ENCODE measurements at places on chromosomes 3 and 15.

DNA sequence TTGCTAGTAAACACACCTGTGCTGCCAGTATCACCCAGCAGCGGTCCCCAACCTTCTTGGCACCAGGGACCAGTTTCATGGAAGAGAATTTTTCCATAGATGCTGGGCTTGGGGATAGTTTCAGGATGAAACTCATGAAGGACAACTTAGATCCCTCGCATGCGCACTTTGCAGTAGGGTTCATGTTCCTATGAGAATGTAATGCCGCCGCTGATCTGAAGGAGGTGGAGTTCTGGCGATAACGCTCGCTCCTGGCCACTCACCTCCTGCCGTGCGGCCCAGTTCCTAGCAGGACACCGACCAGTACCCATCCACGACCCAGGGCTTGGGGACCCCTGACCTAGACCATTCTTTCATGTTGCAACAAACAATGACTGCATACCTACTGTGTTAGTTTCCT lies 89.7 kb downstream of the TOP2B start:
- DNase-seq, result no peak

DNA sequence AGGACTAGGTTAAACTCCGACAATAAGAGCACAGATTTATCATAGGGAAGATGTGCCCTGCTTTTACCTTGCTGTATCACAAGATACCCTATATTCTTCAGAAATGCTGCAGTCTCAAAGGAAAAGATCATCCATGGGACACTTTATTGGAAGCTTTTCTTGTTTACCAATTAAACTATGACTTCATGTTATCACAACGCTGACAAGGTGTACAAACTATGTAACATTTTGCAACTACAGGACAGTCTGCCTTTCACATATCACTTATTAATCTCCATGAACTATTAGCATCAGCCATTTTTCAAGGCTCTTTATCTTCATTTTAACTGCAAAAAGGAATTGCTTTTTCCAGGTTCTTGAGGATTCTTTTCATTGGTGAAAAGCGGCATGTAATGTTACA lies 34.0 kb downstream of the CBLB start:
- no peak for DNase-seq

GRCh38 chr3:180496995-180497394 lies 105.0 kb upstream of the TTC14 start:
- no peak for DNase-seq

- no peak for DNase-seq
These were observed 231.2 kb downstream of the CACNA2D3 start for GRCh38 chr3:54353546-54353945.

DNA sequence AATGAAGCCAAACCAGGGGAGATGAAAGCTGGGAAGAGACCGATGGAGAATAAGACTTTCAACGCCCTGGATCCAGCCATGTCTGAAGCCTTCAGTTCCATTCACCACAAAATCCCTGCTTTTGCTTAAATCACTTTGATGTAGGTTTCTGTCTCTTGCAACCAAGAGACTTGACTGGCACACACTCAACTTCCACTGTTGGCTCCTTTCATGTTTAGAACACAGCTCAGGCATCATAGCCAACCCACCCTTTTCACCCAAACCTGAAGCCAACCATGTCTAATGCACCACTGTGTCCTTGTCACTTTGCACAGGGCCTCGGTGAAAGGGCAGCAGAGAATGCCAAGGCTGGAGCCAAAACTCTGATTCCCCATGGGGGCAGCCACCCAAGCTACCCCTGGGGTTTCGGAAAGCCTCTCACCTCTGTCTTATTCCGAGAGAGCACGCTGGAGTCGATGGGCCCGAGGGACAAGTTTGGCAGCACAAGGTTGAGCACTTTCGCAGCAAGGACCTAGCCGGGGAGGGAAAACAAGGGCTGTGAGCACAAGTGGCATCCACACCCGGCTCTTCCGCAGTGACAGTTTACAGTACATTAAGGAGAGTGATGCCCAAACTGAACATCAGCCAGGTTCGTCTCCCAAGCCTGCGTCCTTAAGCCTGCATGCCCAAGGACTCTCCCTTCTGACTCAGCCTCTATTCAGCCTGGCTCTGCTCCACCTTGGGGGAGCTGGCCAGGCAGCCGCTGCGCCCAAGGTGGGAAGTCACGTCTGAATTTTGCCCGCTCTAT lies 37.6 kb downstream of the ABTB1 start:
- DNase-seq, result no peak

DNA sequence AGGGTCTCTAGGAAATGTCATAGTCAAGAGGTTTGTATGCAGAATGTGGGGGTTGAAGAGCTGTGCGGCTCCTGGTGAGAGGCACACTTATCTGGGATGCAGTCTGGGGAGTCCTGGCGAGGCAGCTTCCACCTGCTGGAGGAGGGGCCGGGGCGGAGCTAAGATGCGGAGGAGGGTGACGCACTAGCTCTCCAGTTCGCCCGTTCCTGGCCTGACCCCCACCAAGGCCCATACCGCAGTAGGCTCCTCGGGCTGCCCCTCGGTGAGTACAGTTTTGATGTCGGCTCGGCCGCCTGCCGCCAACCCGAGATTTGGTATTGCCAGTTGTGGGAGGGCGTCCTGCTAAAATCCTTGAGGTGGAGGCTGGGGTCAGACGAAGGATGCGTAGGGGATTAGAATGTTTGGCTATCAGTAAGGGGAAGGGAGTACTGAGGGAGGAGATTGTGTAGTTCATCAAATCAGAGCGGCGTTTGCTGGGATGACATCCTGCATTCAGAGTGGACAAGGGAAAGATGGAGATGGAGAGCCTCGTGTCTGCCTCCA lies at the start of gene SCG5:
Gene SCG5 (plus strand): TSS at position 194 of the 543 bp plus-strand sequence. CDS start 1,883 bp downstream, outside the sequence.
- peak; percentile 91 for DNase-seq

- DNase-seq, result no peak
These were observed 61.2 kb upstream of the FLNB start for GRCh38 chr3:57946970-57947381.

DNA sequence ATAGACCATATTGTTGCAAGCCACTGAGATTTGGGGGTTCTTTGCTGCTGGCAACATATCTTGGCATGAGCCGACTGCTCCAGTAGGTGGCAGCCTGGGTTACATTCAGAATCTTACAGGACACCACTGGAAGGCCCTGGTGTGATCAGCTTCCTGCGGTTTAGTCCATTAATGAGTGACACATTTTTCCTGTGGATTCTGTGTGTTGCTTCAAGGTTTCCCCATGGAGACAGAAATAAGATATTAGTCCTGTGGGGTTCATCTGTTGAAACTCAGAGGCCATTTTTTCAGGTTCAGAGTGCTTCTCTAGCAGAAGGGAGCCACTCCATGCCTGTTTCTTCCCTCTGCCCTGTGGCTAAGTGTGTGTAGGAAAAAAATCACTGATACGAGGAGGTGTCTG lies 116.2 kb downstream of the MFSD1 start:
- peak; percentile 27 for DNase-seq

GRCh38 chr15:98403569-98403968 lies 244.8 kb upstream of the IGF1R start:
- DNase-seq, result no peak

DNA sequence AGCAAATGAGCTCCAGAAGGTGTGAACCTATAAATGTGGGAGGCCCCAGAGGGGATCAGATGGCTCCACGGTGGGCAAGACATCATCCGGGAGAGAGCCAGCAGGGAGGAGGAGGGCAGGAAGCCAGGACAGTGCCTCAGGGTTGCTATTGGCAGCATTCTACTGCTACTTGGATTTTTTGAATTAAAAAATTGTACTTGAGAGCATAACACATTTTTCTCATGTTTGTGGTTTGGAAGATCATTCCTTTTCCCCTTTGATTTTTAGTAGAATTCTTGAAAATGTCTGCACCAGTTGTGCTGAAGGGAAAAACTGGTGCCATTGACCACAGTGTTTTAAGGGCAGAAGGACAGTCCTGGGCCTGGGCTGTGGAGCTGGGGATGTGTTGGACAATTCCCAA lies 59.2 kb downstream of the LYZL4 start:
- no peak for DNase-seq

- no peak for DNase-seq
These were observed 159.1 kb downstream of the AKAP13 start for GRCh38 chr15:85539491-85539890.

DNA sequence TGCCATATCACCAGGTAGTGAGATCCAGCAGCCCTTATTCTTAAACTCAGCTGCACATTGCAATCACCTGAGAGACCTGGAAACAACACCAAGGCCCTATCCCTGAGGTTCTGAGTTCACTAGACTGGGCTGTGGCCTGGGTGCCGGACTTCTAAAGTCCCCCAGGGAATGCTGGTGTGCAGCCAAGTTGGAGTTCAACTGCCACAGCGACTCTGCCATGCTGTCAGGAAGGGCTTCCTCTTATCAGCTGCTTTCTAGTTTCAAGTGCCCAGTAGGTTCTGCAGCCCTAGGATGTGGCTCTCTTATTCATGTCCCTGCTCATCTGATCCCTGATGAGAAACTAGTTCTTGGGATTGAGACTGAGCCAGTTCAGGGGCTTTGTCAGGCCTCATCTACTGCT lies 47.8 kb downstream of the ACAA1 start:
- no peak for DNase-seq

DNA sequence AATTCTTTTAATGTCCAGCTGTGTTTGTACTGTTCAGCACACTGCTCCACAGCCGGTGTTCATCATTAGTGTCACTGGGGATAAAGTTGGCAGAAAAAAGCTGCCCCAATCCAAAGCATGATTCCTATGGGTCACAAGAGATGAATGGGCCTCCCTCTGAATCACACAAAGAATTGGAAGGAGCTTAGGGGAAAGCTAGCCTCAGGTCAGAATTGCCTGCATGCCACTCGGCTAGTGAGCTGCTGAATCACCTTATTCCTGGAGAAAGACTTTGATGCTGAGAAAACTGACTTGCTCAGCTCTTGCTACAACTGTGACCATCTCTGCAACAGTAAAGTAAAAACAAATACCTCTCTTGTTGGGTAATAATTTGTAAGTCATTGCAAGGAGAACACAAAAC lies 3.5 kb downstream of the CCK start:
- DNase-seq, result no peak

- no peak for DNase-seq
These were observed 9.3 kb downstream of the PSTPIP1 start for GRCh38 chr15:77004189-77004588.

GRCh38 chr3:52923963-52924362 lies 26.6 kb upstream of the STIMATE start:
- no peak for DNase-seq

DNA sequence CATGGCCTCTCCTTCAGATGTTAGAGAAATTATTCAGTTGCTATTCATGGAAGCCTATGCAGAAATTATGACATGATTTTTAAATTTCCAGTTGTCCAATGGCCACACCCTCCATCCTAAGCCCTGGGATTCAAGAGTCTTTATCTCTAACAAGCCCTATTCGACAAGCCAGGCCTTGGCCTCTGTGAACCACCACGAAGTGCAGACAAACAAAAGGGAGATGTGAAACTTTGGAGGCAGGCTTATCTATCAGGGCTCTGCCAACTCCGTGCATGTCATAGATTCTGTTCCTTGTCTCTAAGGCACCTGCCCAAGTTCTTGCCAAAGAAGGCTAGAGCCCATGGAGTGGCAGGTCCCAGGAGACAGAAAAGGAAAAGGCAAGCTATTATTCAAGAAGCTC lies 212.4 kb upstream of the ADAMTS9 start:
- no peak for DNase-seq

- no peak for DNase-seq
These were observed 238.7 kb downstream of the XXYLT1 start for GRCh38 chr3:195032106-195032759.

- DNase-seq, result no peak
These were observed 30.8 kb downstream of the CHCHD4 start for GRCh38 chr3:14093831-14094230.

- no peak for DNase-seq
These were observed 158.9 kb downstream of the FOXB1 start for GRCh38 chr15:60162968-60163355.

DNA sequence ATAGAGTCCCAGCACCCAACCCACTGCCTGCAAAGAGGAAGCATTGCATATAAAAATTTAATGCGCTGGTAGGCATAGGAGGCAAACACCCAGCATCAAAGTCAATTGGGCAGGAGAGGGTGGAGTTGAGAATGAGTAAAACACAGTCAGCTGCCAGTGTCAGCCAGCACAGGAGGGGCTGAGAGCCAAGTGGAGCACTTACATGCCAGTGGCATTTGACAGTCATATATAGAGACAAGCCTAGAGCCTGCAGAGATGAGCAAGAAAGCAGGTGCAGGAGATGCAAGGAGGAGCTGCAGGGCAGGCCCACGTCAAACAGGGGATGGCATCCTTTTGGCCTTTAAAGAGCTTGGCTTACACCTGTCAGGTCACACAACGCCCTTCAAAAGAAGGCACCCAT lies 27.6 kb upstream of the ZFAND6 start:
- no peak for DNase-seq

- peak; percentile 81 for DNase-seq
These were observed 32.4 kb downstream of the CDAN1 start for GRCh38 chr15:42704492-42704926.

DNA sequence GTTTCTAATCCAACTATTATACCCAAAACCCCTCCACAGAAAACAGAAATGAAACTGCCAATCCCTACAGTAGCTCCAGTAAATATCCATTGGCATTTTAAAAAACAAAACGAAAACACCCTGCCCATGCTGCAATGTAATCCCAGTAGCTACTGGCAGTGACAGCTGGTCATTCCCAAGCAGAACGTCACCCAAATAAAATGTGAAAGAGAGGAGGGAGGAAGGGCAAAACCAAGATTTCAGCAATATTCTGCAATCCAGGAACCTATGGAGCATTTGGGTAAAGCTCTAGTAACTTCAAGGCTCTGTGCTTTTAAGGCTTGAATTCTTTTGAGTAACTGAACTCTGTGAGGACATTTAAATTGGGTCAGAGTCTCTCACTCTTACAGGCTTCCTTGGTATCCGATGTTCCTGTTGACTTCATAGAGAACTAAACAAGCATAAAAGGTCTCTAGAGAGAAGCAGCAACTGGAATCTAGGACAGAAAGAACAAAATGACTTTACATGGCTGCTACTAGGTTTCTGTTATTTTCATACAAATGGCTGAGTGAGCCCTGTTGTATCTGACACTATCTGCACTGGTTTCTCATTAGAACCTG lies 136.2 kb downstream of the TNIK start:
- DNase-seq, result peak; percentile 15

GRCh38 chr3:38454884-38455638 lies 1.4 kb downstream of the ACVR2B start:
- DNase-seq, result peak; percentile 76

- DNase-seq, result no peak
These were observed 123.4 kb upstream of the MEF2A start for GRCh38 chr15:99442252-99442897.

- DNase-seq, result peak; percentile 29
These were observed at the start of gene KCNMB2 for GRCh38 chr3:178536211-178537079. TSS of gene KCNMB2 (plus strand) at chr3:178536436.

GRCh38 chr3:103516950-103517349 lies 1082.1 kb downstream of the ZPLD1 start:
- DNase-seq, result no peak

DNA sequence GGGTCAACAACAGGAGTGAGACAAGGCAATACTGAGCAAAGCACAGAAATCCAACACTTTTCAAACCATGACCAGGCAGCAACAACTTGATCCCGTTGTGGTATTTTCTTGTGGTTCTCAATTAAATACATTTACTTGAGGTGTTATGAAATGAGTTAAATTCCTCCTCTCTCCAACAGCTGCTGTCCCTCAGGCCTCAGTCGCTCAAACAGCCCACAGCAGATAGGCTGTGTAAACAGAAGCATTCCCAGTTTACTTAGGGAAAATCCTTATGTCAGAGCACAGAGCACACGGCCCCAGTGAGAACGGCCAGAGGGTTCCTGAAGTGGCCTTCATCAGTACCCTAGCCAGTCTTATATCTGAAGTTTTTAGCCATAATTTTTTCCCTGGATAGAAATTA lies 359.9 kb downstream of the AGBL1 start:
- DNase-seq, result no peak

- no peak for DNase-seq
These were observed 5.9 kb upstream of the NGRN start for GRCh38 chr15:90259524-90259923.

Data from cerebellar cortex (tissue), 1 donor.